Progenitor cell of endocrine pancreas (in vitro differentiated cells): ENCODE measurements at places on chromosomes 4 and X.

DNA sequence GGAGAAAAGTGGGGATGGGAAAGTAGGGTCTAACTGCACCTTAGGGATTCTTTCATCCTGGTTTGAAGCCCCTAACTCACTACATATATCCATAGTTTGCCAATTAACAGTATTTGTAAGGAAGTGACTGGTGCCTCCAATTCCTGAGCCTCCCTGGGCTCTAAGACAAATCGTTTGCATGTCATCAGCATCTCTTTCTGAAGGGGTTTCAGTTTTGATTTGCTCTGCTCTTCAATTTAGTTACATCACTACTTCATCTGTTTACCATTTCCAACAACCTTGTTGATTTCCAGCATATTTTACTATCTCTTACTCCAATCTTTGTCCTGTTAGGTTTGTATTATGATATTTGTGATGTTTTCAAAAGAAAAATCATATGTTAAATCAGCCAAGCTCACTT, 15.5 kb upstream of the DDX60 start:
- no peaks in the 10 kb centered on the region for H3K4me1 ChIP-seq

GRCh38 chr4:14131335-14131734, 503.8 kb upstream of the BOD1L1 start:
- H3K36me3 ChIP-seq = no peaks in the 10 kb centered on the region
- no peak overlapping the region for H3K27ac ChIP-seq
- no peak for DNase-seq
- H3K27me3 ChIP-seq = peaks cover 5% of the 10 kb centered on the region
- peaks cover 2% of the 10 kb centered on the region for H3K4me1 ChIP-seq

DNA sequence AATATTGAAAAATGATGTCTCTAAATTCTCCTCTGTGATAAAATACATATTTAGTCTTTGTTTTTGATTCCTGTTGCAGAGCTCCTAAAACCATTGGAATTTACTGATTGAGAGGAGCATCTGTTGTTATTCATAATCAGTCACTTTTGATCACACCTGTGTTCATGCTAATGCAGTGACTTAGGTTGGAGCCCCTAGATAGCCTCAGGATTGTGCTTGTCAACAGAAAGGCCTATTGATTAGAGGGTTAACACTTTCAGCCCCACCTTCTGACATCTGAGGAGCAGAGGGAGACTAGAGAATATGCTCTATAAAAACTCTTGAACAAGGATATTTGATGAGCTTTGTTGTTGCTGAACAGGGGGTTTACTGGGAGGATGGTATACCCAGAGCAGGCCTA, 409.5 kb upstream of the ADGRL3 start:
- no peak overlapping the region for H3K4me3 ChIP-seq
- H3K27ac ChIP-seq = no peak overlapping the region
- DNase-seq = no peak
- no peaks in the 10 kb centered on the region for H3K27me3 ChIP-seq

DNA sequence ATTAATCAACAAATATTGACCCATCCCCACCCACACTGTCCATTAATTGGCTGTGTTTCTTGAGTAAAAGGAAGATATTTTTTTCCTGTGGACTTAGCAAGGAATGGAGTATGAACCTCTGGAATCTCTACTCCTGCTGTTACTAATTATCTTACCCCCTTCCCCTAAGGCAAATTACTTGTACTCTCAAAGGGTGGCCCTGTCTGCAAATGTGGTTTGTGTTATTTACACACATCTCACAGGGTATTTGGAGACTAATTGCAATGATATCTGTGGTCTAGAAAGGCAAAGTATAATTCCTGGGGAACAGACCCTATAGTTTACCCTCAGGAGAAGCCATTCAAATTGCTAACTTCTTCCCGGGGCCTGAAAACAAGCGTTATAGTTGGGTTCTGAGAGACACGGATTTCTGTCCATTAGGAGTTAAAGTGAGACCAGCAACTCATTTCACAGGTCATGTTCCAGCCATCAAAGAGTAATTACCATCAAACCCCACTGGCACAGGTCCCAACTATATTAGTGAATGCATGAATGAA, 133.0 kb upstream of the RASGEF1B start:
- peaks cover 5% of the 10 kb centered on the region for H3K4me1 ChIP-seq
- peaks cover 3% of the 10 kb centered on the region for H3K27me3 ChIP-seq
- no peaks in the 10 kb centered on the region for H3K36me3 ChIP-seq
- DNase-seq = no peak
- H3K4me3 ChIP-seq = no peak overlapping the region
- no peak overlapping the region for H3K27ac ChIP-seq

GRCh38 chrX:155514225-155514624, 55.8 kb upstream of the F8A3 start:
- no peaks in the 10 kb centered on the region for H3K27me3 ChIP-seq
- H3K36me3 ChIP-seq = peaks cover 21% of the 10 kb centered on the region
- no peak for DNase-seq
- H3K4me3 ChIP-seq = no peak overlapping the region
- H3K4me1 ChIP-seq = no peaks in the 10 kb centered on the region

GRCh38 chr4:95610061-95610569, 61.3 kb upstream of the UNC5C start:
- no peak overlapping the region for H3K4me3 ChIP-seq
- H3K4me1 ChIP-seq = no peaks in the 10 kb centered on the region
- H3K27ac ChIP-seq = no peak overlapping the region
- DNase-seq = no peak
- H3K36me3 ChIP-seq = no peaks in the 10 kb centered on the region

- H3K4me1 ChIP-seq = no peaks in the 10 kb centered on the region
- no peaks in the 10 kb centered on the region for H3K27me3 ChIP-seq
- DNase-seq = no peak
Observed at GRCh38 chr4:112916868-112917267, 132.6 kb upstream of the ANK2 start.

GRCh38 chr4:3712936-3713335, 53.2 kb upstream of the ADRA2C start:
- peaks cover 12% of the 10 kb centered on the region for H3K27me3 ChIP-seq
- no peaks in the 10 kb centered on the region for H3K36me3 ChIP-seq
- no peak overlapping the region for H3K4me3 ChIP-seq
- no peak overlapping the region for H3K27ac ChIP-seq
- H3K4me1 ChIP-seq = no peaks in the 10 kb centered on the region
- DNase-seq = no peak

DNA sequence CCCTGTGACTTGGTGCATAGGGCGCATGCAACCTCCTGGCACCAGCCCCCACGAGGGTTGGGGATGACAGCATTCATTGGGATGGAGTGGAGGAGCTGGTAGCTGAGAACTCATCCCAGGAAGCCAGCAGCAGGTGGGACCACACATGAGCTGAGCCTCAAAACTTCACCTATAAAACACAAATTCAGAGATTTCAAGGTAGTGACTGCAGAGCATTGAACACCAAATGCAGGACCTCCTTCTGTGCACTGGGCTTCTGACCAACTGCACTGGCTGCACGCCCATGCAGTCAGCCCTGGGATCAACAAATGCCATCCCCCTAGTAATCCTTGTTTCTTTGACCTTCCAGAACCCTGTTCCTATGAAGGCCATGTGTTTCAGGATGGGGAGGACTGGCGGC, 197.8 kb downstream of the FRAS1 start:
- no peaks in the 10 kb centered on the region for H3K27me3 ChIP-seq
- peaks cover 53% of the 10 kb centered on the region for H3K36me3 ChIP-seq
- no peak for DNase-seq
- no peaks in the 10 kb centered on the region for H3K4me1 ChIP-seq

- H3K36me3 ChIP-seq = peaks cover 4% of the 10 kb centered on the region
- no peaks in the 10 kb centered on the region for H3K27me3 ChIP-seq
- H3K4me1 ChIP-seq = peaks cover 3% of the 10 kb centered on the region
- no peak overlapping the region for H3K27ac ChIP-seq
- DNase-seq = no peak
Observed at GRCh38 chrX:139167282-139167681, 363.3 kb upstream of the F9 start.

DNA sequence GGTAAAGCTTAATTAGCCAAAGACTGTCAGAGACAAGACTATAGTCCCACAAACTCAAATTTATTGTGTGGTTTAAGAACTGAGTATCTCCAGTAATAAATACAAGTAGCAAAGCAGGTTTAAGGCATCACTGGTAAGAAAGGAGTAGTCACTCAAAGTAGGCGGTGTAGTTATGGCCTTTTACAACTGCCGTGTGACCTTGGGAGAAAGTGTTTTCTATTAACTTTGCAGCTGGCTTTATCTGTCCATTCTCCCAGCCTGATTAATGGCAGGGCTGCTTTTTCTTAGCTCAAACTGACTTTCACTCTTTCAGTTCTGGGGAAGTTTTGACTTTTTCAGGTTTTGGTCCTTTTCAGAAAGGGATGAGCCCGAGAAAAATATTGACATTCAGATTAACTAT, 7.4 kb upstream of the PAK3 start:
- DNase-seq = no peak
- H3K4me1 ChIP-seq = peaks cover 40% of the 10 kb centered on the region
- no peaks in the 10 kb centered on the region for H3K36me3 ChIP-seq

DNA sequence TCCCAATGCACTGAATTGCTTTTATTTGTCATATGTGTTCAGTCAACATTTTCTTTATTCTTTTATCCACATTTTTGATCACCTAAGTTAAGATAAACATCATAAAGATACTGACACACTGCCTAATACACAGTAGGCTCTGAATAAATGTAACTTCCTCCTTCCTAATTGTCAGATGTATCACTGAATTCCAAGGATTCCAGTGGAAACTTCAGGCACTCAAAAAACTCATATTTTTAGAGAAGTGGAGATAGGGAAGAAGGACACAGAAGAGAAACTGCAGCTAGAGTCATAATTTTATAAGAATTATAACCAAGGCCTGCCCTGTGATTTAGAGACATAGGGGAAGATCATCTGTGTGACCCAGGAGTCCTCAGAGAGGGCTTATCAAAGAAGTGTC, 753.3 kb downstream of the ADGRL3 start:
- H3K36me3 ChIP-seq = no peaks in the 10 kb centered on the region
- no peak for DNase-seq
- no peak overlapping the region for H3K27ac ChIP-seq

DNA sequence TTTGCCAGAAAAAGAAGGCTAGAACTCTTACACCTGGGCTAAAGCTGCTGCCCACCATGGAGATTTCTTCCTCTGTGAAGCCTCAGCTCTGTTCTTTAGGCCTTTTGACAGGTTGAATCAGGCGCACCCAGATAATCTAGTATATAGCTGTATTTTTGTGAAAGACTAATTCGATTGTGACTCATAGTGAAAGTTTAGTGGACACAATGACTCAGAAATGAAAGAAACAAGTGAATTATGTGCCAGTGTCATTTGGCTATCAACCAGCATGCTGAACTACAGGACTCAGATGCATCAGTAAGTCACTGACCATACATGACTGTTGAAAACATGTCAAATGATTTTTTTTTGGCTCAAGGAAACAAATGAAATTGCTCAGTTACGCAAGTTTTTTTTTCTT, 425.4 kb downstream of the SLITRK2 start:
- no peaks in the 10 kb centered on the region for H3K4me1 ChIP-seq
- no peak overlapping the region for H3K27ac ChIP-seq
- H3K27me3 ChIP-seq = no peaks in the 10 kb centered on the region
- no peak overlapping the region for H3K4me3 ChIP-seq

DNA sequence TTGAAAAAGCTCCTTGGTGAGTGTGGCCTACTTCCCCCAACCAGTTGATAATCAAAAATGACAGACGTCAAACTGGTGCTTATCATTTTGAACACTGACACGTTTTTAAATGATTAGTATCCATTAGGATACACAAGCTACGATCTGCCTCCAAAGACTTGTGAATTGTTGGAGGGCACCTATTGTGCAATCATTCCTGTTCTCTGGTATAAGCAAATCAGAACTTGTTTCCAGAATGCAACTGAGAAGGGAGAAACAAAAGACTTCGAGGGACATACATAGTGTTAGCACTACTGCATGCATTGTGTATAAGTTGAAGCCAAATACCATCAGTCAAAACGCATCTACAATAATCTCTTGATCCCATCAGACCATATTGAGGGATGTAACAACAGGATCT, 11.6 kb downstream of the NPY2R start:
- no peak overlapping the region for H3K4me3 ChIP-seq
- H3K27me3 ChIP-seq = no peaks in the 10 kb centered on the region
- DNase-seq = no peak
- no peaks in the 10 kb centered on the region for H3K4me1 ChIP-seq
- no peak overlapping the region for H3K27ac ChIP-seq
- no peaks in the 10 kb centered on the region for H3K36me3 ChIP-seq

GRCh38 chrX:40261833-40262156, 164.0 kb upstream of the BCOR start:
- no peak overlapping the region for H3K27ac ChIP-seq
- peaks cover 3% of the 10 kb centered on the region for H3K27me3 ChIP-seq
- H3K4me1 ChIP-seq = peaks cover 3% of the 10 kb centered on the region
- no peak overlapping the region for H3K4me3 ChIP-seq

DNA sequence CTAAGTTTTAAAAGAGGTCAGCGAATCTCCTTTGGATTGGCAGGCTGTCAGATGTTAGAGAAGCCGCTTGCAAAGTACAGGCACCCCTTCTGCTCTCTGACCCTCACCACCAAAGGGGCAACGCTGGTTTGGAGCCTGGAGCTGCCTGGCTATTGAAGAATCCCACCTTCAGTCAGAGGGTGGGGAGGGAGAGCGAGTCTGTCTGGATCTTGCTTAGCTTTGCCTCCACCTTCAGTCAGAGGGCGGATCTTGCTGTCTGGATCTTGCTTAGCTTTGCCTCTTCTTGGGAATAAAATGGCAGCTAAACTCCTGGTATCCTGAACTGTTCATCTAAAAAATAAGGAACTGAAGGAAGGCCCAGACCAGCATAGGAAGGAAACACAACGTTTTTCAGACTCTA, 7.3 kb downstream of the CCDC110 start:
- peaks cover 2% of the 10 kb centered on the region for H3K4me1 ChIP-seq
- H3K27ac ChIP-seq = no peak overlapping the region
- H3K27me3 ChIP-seq = peaks cover 43% of the 10 kb centered on the region

DNA sequence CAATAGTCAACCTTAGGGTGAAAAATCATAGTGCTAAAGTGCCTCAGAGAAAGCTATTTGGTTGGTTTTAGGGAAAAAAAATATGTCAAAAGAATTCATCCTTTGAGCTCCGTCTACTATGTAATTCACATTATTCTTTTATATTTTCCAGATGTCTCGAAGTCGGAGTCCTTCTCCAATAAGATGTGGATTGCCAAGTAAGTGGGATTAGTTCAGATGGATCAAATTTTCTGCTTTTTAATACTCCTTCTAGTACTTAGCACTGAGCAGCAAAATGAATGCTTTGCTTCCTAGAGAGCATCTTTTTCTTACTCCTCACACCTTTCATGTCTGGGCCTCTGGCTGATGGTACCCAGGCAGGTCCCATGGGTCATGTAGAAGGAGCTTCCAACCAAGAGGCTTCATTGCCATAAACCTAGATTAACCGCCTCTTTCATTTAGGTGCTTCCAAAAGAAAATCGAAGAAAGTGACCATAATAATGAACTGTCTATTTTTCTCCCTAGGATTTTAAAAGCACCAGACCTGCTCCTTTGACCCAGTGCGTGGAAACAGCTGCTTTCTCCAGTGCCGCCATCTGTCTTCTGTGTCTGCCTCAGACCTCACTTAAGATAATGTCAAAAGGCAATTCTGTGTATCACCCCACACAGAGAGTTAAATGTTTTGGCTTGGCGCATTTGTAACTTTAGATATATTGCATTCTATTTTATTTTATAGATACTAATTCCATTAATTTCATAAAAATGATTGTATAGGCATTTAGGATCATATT, 43.5 kb downstream of the SPATA18 start:
- no peaks in the 10 kb centered on the region for H3K4me1 ChIP-seq
- no peak overlapping the region for H3K27ac ChIP-seq
- no peak overlapping the region for H3K4me3 ChIP-seq
- no peaks in the 10 kb centered on the region for H3K36me3 ChIP-seq
- no peaks in the 10 kb centered on the region for H3K27me3 ChIP-seq
- DNase-seq = no peak
